Bronchial epithelial cell (primary cell): ENCODE measurements at places on chromosomes 11 and 22. TPM values are rescaled to one million over a fixed set of nuclear protein-coding genes. Genes with fewer than 3 reads are reported as not detected.

DNA sequence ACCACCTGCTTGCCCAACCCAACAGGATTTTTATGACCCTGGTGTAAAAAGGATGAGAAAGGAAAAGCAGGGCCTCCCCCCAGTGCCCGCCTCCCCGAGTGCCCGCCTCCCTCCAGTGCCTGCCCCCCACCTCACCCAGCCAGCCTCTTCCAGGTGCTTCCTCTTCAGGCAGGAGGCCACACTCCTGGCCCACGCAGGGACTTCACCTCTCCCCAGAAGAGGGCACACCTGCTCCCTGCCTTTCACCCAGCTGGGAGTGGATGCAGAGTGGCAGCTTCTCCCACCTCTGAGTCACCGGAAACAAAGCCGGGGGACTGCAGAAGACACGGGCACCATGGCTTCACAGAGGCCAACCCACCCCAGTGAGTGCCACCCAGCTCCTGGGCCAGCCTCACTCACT lies 16.1 kb downstream of the CPT1A start:
- peak; percentile 38 for DNase-seq

DNA sequence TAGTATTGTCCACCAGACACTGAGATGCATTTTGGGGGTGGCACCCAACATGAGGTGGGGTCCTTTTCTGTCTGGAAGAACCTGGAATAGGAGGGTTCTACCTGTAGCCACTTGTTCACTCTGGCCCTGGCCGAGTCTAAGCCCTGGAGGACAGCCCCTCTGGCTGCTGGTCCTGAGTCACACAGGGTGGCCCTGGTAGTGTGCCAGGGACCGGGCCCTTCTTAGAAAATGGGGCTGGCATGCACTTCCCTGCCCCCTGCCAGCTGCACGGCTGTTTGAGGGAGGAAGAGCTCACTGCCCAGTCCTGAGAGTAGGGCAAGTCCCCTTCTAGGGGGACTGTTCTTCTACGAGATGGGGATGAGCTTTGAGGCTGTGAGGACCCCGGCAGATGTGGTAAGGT lies 2.2 kb downstream of the PLCB3 start:
- DNase-seq, result no peak

- DNase-seq, result no peak
Observed at GRCh38 chr11:29627541-29627940, 389.3 kb downstream of the KCNA4 start.

DNA sequence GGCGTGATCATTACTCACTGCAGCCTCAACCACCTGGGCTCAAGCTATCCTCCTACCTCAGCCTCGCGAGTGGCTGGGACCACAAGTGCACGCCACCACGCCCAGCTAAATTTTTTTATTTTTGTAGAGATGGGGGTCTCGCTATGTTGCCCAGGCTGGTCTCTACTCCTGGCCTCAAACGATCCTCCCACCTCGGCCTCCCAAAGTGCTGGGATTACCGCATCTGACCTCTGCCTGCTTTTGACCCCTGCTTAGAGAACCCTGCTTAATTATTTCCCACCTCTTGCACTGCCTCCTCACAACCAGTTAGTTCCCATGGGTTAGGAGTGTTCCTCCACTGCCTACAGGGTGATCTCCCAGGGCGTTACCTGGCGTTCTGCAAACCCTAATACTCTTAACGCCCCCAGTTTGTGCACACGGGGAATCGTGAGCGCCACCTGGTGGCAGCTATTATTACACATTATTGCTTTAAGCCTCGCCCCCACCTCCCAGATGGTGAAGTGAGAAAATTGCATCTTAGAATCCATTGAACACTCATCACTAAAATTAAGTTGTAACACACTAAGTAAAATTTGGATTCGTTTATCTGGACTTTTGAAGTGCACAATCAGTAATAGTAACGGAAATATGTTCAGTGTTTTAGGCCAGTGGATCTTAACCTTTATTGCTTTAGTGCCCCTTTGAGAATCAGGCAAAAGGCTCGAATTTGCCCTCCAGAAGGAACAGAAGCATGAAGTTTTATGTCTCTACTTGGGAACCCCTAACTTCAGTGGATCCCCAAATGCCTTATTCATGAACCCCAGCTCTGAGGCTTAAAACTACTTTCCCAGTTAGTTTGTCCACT lies 61.4 kb upstream of the ASPHD2 start:
- peak; percentile 45 for DNase-seq

DNA sequence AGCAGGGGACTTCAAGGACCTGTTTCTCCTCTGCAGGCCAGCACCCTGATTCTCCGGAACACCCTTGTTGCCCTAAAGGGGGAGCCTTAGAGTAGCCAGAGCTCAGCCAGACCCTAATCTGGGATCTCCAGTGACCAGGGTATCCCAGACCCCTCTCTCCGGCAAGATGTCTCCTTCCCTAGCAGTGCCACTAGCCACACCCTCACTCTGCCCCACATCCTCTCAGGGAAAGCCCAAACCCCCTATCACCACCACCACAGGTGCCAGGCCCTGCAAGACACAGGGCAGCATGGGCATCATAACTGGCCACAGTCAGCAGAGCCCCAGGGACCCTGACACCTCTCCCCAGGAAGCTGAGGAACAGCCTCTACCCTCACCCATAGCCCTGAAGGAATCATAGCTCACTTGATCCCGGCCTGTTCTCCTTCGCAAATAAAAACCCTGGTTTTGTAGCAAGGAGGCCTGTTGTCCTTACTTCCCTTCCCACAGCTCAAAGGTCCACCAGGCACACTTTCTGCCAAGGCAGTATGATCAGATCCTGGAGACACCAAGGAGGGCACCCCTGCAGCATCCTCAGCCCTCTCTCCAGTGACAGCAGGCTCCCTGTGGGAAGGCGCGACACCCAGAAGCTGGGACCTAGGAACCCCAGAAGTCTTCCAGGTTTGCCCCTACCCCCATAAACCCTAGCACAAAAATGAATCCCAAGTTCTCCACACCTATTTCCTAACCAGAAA lies 4.6 kb downstream of the CFL1 start:
- DNase-seq, result no peak

GRCh38 chr22:35505399-35506258 lies 35.0 kb upstream of the RASD2 start:
- no peak for DNase-seq

The TIMM10B gene
- total RNA-seq, result 39.5 and 42.1 TPM in 2 replicates

The HTR3B gene
- not detected in 2 replicates for total RNA-seq

The CLMP gene
- total RNA-seq, result 9.7 and 34.5 TPM in 2 replicates

The NCAPD3 gene
- total RNA-seq, result 4.2 and 5.1 TPM in 2 replicates
